ENCODE measurements at places on chromosomes 16 and 17. TPM values are rescaled to one million over a fixed set of nuclear protein-coding genes. Genes with fewer than 3 reads are reported as not detected.

The TMEM238L gene
- not detected for total RNA-seq

The CCL22 gene
- not detected for total RNA-seq

The NPIPA5 gene
- 10.6 TPM for total RNA-seq

The KRT28 gene
- not detected for total RNA-seq

The LRRC37A gene
- total RNA-seq: 3.0 TPM

The DHX58 gene
- total RNA-seq: 3.2 TPM

The FAM234A gene
- total RNA-seq: 117 TPM

The CDRT15 gene
- total RNA-seq: not detected

The KRT33A gene
- total RNA-seq: not detected

The OVCA2 gene
- total RNA-seq: 23.0 TPM

The TMEM235 gene
- not detected for total RNA-seq

The CDC42EP4 gene
- 18.3 TPM for total RNA-seq

The KRT24 gene
- total RNA-seq: not detected

The G6PC1 gene
- not detected for total RNA-seq

The PLEKHG4 gene
- total RNA-seq: 1.9 TPM

The CD2BP2 gene
- 38.9 TPM for total RNA-seq

The IGF2BP1 gene
- not detected for total RNA-seq

The AGRP gene
- not detected for total RNA-seq

The RGS11 gene
- 2.6 TPM for total RNA-seq

The SEPTIN12 gene
- not detected for total RNA-seq

The SLC5A10 gene
- total RNA-seq: not detected

The PNMT gene
- 14.9 TPM for total RNA-seq

The APOBR gene
- total RNA-seq: 0.38 TPM

The RNF112 gene
- total RNA-seq: 0.56 TPM

The KRT39 gene
- not detected for total RNA-seq

The TBC1D3G gene
- total RNA-seq: not detected

The TLCD2 gene
- 1.8 TPM for total RNA-seq

The SMPD3 gene
- total RNA-seq: 0.21 TPM

The FBXW10 gene
- 0.41 TPM for total RNA-seq

The KREMEN2 gene
- not detected for total RNA-seq

The KRTAP4-6 gene
- not detected for total RNA-seq

The UBALD1 gene
- 47.5 TPM for total RNA-seq

The LLGL2 gene
- total RNA-seq: 1.5 TPM

The NOG gene
- 8.5 TPM for total RNA-seq

The LRRC46 gene
- total RNA-seq: 0.15 TPM

The COL1A1 gene
- total RNA-seq: 11.6 TPM

The TERB1 gene
- total RNA-seq: not detected

The ZSCAN32 gene
- 9.5 TPM for total RNA-seq

Data from psoas muscle (tissue), 8 donors.